ENCODE measurements at places on chromosomes 13 and 19. TPM values are rescaled to one million over a fixed set of nuclear protein-coding genes. Genes with fewer than 3 reads are reported as not detected.

VSTM2B gene
- total RNA-seq = not detected

NCAN gene
- under 0.01 TPM for total RNA-seq

GRCh38 chr13:76720821-76721220 is 165.4 kb downstream of the KCTD12 start:
- H3K27ac ChIP-seq = no peak overlapping the region
- H3K27me3 ChIP-seq = no peaks in the 10 kb centered on the region
- H3K36me3 ChIP-seq = no peaks in the 10 kb centered on the region
- H3K4me3 ChIP-seq = no peak overlapping the region
- H3K4me1 ChIP-seq = peaks cover 5% of the 10 kb centered on the region

DNA sequence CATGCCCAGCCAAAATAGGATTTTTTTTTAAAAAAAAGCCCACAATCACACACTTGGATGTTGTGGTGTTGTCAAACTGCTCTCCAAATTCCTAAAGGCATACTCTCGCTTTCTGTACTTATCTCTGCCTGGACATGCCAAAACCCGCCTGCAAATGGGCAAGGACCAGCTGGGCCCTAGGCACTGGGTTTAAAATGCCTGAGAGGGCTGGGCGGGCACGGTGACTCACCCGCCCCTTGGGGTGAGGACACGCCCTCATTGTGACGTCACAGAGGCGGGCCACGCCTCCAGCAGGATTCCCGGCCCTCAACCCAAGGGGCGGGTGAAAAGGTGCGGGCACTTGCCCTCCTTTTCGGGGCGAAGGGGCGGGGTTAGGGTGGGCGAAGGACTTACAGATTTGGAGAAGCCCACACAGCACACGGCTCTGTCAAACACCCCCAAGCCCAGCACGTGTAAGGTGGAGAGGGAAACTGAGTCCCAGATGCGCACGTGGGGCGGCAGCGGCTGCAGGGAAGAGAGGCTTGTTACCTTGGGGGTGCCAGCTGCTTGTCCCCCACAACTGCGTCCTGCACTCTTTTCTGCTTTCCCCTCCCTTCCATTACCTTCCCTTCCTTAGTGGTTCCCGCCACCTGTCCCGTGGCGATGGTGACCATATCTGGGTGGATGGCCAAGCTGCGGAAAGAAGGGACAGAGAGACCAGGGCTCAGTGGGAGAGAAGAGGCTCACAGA is 6.6 kb downstream of the EML2 start:
- H3K27ac ChIP-seq = peak overlapping the region; percentile 38
- H3K36me3 ChIP-seq = peaks cover 9% of the 10 kb centered on the region
- DNase-seq = peak; percentile 90

- H3K27ac ChIP-seq = no peak overlapping the region
- H3K4me3 ChIP-seq = no peak overlapping the region
- H3K4me1 ChIP-seq = peaks cover 6% of the 10 kb centered on the region
- DNase-seq = no peak
- no peaks in the 10 kb centered on the region for H3K27me3 ChIP-seq
Observed at GRCh38 chr13:37492075-37492474, 106.5 kb downstream of the POSTN start.

DNA sequence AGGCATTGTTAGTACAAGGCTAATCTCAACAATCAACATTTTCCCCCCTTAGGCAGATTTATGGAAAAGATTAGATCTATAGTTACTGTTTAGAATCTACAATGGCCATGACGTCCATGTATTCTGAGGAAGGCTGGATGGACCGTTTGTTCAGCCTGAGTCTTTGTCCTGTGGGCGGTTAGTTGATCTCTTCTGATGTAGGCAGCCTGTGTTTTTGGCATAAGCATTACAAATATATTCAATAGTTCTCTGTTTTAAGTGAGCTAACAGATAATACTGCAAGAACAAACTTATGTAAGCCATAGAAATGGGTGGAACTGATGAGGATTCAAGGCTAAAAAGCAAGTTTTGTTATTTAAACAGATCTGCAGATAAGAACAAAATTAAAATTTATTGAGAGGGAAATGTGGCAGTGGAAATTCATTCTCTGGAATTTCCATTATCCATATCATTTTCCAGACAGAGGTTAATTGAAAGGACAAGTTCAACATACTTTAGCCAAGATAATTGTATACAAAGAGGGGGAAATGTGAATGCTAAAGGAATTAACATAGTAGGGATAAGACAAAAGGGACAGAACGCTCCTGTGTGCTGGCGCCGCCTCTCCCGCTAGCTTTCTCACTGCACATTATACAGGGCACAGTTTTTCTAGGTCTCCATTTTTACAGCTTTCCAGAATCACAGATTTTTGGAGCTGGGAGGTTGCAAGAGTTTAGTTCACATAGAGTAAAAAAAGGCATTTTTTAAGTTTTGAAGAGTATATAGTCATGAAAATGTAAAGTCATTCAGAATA is 48.6 kb downstream of the FAM124A start:
- no peak for DNase-seq
- H3K4me1 ChIP-seq = peaks cover 4% of the 10 kb centered on the region
- H3K4me3 ChIP-seq = no peak overlapping the region

SHD gene
- total RNA-seq = not detected

- no peak overlapping the region for H3K27ac ChIP-seq
- H3K27me3 ChIP-seq = peaks cover 11% of the 10 kb centered on the region
- no peak overlapping the region for H3K4me3 ChIP-seq
- H3K36me3 ChIP-seq = no peaks in the 10 kb centered on the region
- no peak for DNase-seq
Observed at GRCh38 chr13:27007166-27007565, 164.4 kb downstream of the USP12 start.

- H3K36me3 ChIP-seq = peaks cover 50% of the 10 kb centered on the region
- H3K4me1 ChIP-seq = peaks cover 17% of the 10 kb centered on the region
- no peak overlapping the region for H3K4me3 ChIP-seq
- no peaks in the 10 kb centered on the region for H3K27me3 ChIP-seq
Observed at GRCh38 chr19:42288387-42288786, 13.5 kb upstream of the PRR19 start.

UHRF1 gene
- total RNA-seq = 4.9 TPM

DNA sequence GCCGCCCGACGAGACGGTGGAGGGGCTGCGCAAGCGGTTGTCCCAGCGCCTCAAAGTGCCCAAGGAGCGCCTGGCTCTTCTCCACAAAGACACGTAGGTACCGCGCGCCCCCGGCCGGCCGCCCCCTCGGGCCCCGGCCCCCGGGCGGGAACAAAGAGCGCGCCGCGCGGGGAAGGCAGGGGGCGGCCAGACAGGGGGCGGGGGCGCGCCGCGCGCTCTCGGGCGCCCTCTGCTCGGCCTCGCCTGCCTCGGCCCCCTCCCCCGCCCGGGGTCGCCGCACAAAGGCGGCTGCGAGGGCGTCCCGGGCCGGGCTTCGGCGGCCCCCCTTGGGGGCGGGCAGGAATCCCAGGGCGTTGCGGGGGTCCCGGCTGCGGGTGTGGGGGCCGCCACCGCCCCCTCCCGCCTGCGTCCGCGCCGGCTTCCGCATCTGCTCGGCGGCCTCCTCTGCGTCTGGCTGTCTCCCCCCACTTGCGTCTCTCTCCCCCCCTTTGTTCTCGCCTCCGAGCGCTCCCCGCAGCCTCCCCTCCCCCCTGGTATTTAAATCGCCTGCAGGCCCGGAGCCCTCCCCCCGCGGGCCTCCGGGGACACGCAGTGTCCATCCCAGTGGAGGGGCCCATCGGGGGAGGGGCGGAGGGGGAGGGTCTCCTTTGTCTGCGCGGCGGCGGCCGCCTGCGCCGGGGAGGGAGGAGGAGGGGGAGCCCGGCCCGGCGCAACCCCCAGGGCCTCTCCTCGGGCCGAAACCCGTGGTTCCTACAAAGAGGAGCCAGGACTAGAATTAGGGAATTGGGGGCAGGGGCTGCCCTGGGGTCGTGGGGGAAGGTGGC is 2.3 kb downstream of the MIDN start:
- no peaks in the 10 kb centered on the region for H3K27me3 ChIP-seq
- peak overlapping the region; percentile 81 for H3K4me3 ChIP-seq
- peaks cover 33% of the 10 kb centered on the region for H3K36me3 ChIP-seq

CRX gene
- total RNA-seq = not detected

ZNF568 gene
- total RNA-seq = 20.8 TPM

- H3K4me3 ChIP-seq = peak overlapping the region; percentile 55
- H3K27me3 ChIP-seq = no peaks in the 10 kb centered on the region
- peaks cover 3% of the 10 kb centered on the region for H3K4me1 ChIP-seq
- no peak overlapping the region for H3K27ac ChIP-seq
- H3K36me3 ChIP-seq = peaks cover 7% of the 10 kb centered on the region
Observed at GRCh38 chr13:109785141-109785891, 1.1 kb downstream of the IRS2 start.

DNA sequence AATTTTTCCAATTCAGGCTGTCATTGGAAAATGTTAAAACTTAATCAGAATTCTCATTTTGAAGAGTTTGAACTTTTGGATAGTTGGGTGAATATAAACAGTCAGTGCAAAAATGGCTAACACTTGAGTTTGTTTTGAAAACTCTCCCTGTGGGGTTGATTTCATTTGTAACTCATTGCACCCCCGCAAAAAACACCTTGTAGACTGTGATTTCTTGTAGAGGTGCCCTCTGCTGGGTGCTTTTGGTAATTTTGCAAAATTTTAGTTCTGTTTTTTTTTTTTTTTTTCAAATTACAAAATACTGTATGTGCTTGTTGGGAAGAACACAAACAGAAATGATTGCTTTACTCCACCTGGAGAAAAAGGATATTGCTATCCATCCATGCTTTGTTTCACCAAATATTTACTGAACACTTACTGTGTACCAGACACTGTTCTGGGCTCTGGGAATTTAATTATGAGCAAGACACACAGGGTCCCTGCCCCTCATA is 28.2 kb upstream of the GPI start:
- peaks cover 8% of the 10 kb centered on the region for H3K36me3 ChIP-seq
- no peaks in the 10 kb centered on the region for H3K4me1 ChIP-seq
- H3K4me3 ChIP-seq = no peak overlapping the region
